RPMI8226 (cell line): ENCODE measurements at places on chromosomes 5 and 9.

GRCh38 chr5:79229357-79230174 lies 6.4 kb upstream of the JMY start:
- DNase-seq: peak; percentile 42

GRCh38 chr5:128636361-128636760 lies 98.3 kb upstream of the FBN2 start:
- no peak for DNase-seq

- no peak for DNase-seq
Measured at GRCh38 chr5:107704681-107705401, 34.1 kb upstream of the EFNA5 start.

- DNase-seq: peak; percentile 10
Measured at GRCh38 chr9:90287567-90288274, 354.9 kb downstream of the DIRAS2 start.

- no peak for DNase-seq
Measured at GRCh38 chr5:86070719-86071118, 547.0 kb upstream of the COX7C start.

DNA sequence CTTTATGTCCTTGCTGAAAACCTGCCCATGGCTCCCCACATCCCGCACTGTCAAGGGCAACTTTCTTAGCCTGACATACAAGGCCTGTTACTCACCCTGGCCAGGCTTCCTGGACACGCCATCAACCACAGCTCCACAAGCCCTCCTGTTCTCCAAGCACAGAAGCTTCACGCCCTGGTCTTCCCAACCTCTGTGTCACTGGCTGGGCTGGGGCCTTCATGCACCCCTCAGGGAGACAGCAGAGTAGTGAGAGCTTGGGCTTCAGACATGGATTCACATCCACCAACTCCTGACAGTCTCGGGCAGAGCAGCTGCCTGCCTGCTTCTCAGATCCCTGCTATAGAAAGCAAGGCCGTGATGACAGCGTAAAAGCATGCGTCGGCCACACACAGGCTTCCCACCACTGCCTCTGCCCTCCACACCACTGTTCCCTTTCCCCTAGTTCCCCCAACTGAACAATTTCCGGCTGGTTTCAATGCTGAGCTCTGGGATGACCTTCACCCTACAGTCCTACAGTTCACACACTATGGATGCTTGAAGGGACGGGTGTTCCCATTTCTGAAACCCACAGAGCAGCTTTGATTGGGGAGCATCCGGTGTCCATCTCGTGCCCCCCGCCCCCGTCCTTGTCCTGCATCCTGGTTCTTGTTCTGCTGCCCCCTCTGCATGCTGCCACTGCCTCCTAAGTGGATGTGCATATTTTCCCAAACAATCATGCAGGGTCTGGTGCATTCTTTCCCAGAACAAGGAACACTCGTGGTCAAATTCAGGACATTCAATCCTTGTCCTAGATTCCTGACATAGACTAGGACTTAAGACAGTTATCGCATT lies 33.4 kb upstream of the ADAMTS2 start:
- DNase-seq: no peak

GRCh38 chr5:122083535-122083934 lies 5.5 kb upstream of the LOX start:
- no peak for DNase-seq

- no peak for DNase-seq
Measured at GRCh38 chr9:126833710-126834345, 26.6 kb upstream of the ZBTB34 start.

- DNase-seq: no peak
Measured at GRCh38 chr5:5318426-5319190, 103.9 kb upstream of the ICE1 start.

- DNase-seq: no peak
Measured at GRCh38 chr9:126058011-126058531, 268.6 kb upstream of the MVB12B start.

- DNase-seq: no peak
Measured at GRCh38 chr9:92974761-92975755, 27.7 kb downstream of the FGD3 start.

DNA sequence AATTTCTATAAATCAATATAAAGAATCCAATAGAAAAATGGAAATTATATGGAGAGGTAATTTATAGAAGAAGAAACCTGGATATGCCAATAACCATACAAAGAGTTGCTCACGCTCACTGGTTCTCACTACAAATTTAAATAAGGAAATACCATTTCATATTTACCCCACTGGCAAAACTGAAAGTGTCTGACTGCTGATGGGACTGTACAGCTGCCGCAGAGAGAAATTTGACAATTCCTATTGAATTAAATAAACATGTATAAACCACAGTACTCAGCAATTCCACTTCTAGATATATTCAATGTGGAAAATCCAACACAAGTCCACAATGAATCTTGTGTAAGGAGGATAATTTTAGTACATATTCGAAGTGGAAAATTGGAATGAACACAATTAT lies 830.4 kb upstream of the GRAMD2B start:
- DNase-seq: no peak

DNA sequence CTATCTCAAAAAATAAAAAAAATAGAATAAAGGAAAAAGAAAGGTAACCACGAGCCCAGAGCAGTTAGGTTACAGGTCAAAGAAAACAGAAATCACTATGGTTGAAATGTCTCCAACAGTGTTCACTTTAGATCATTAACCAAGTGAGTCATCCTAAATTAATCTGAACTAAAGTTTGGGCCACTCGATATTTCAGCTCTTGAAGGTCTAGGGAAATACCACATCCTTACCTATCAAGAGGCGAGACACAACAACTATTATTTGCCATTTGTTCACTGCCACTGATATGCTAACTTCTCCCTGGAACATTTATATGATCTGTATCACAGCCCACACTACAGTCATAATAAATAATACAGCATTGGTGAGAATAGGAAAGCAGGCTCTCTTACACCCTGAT lies 111.3 kb upstream of the NR5A1 start:
- no peak for DNase-seq

DNA sequence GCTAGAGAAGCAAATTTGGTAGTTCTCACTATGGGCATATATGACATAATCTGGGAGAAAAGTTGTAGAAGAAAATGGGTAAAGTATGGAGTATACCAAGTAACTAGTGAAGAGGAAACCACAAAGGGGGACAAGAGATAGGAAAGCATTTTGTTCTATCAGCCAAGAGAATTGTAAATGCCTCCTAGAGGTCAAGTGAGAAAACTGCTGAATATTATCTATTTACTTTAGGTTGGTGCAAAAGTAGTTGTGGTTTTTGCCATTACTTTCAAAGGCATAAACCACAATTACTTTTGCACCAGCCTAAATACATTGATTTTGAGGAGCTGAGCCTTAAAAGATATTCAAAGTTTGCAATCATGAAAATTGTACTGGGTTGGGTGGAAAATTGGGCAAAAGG lies 126.7 kb upstream of the GRHPR start:
- peak; percentile 14 for DNase-seq

GRCh38 chr9:136363106-136363948 lies at the start of gene DNLZ:
TSS of gene DNLZ (minus strand) at chr9:136363744. CDS start at chr9:136363714, 30 bp downstream.
- peak; percentile 98 for DNase-seq
